ENCODE measurements at places on chromosomes 2 and 18.

- DNase-seq = no peak
These were observed 151.4 kb downstream of the DYSF start for GRCh38 chr2:71604726-71605120.

DNA sequence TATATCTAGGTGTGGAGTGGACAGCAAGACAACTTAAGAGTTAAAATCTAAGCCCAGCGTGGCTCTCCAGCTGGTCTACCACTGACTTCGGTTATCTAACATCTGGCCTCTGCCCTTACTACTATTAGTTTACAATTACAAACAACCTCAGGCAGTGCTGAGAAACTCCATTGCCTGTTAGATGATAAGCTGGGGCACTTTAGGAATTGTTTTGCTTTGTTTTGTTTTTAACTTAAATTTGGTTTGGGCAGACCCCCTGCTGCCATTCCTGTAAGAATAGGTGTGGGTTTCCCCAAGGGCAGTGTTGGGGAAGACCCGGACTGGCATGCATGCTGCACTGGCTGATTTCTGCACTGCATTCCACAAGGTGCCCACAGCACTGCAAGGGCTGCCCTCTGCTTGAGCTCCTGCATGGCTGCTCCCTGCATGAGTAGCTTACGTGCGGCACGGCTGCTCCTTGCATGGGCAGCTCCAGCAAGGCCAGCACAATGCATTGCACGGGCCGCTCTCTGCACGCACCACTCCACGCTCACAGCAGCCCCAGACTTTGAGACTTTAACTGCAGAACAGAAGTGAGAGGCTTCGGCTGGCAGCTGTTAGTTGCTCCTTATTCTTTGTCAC lies 74.2 kb upstream of the SERTAD2 start:
- no peak for DNase-seq

GRCh38 chr2:123864416-123864815 lies 160.7 kb upstream of the CNTNAP5 start:
- no peak for DNase-seq

GRCh38 chr2:100803334-100803733 lies 16.6 kb upstream of the NPAS2 start:
- DNase-seq = no peak

- DNase-seq = no peak
These were observed 49.3 kb downstream of the USP34 start for GRCh38 chr2:61421611-61422010.

GRCh38 chr2:46652514-46653170 lies 173.3 kb downstream of the TMEM247 start:
- DNase-seq = no peak

GRCh38 chr2:202541137-202541536 lies 93.6 kb upstream of the FAM117B start:
- DNase-seq = no peak

- DNase-seq = no peak
These were observed 37.0 kb upstream of the ATP5MC3 start for GRCh38 chr2:175218551-175218950.
